ENCODE measurements at places on chromosomes 4 and X. TPM values are rescaled to one million over a fixed set of nuclear protein-coding genes. Genes with fewer than 3 reads are reported as not detected.

- DNase-seq, result no peak
Measured at GRCh38 chr4:182835006-182835740, 82.0 kb downstream of the DCTD start.

GRCh38 chrX:71475785-71476540, 56.9 kb upstream of the OGT start:
- DNase-seq, result no peak

- no peak for DNase-seq
Measured at GRCh38 chrX:21375708-21376009, 1.4 kb downstream of the CNKSR2 start.

- DNase-seq, result no peak
Measured at GRCh38 chr4:41325901-41326300, 69.2 kb downstream of the UCHL1 start.

DNA sequence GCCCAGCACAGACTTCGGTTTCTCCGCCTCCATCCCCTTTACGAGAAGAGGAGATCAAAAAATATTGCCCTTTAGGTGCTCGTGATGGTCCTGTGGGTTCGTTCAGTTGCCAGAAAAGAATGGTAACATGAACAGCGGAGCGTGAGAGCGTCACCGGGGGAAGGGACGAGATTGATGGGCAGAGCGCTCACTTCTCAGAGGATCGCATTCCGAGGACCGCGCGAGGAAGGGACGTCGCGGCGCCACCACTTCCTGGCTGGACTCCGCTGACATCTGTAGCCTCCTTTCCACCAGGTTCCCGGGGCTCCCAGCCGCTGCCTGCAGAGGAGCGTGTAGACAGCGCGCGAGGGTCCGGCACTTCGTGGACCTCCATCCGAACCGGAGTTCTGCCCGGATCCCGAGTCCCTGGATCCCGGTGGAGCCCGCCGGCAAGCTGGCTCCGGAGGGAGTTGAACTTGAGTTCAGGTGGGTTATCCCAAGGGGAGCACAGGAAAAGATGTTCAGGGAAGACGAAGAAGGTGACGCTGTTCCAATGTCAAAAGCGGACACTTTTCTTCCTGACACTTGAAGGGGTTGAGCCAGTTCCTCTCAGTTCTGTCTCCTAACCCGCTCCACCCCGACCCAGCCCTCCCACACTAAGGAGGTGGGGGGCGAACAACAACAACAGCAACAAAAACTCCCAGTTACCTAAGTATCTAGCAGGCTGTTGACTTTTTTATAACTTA, 484 bp downstream of the GALNTL6 start:
- DNase-seq, result no peak

DNA sequence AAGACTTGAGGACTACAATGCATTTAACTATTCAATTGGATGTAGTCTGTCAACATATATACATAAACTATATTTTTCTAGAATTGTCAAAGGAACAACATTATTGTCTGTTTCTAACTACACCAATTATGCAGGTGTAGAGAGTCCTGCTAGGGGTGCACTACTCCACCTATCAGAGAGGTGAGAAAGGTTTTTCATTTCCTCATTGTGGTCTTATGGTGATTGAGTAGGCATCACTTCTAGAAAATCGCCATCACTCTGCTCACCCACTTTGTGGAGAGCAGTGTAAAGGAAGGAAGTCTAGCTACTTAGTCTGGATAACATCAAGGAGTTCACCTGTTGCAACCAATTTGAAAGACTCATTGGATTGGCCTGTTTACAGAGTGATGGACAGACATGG, 4.4 kb upstream of the ADH1C start:
- DNase-seq, result no peak

GRCh38 chr4:32789026-32789608, 2068.9 kb downstream of the PCDH7 start:
- no peak for DNase-seq

DNA sequence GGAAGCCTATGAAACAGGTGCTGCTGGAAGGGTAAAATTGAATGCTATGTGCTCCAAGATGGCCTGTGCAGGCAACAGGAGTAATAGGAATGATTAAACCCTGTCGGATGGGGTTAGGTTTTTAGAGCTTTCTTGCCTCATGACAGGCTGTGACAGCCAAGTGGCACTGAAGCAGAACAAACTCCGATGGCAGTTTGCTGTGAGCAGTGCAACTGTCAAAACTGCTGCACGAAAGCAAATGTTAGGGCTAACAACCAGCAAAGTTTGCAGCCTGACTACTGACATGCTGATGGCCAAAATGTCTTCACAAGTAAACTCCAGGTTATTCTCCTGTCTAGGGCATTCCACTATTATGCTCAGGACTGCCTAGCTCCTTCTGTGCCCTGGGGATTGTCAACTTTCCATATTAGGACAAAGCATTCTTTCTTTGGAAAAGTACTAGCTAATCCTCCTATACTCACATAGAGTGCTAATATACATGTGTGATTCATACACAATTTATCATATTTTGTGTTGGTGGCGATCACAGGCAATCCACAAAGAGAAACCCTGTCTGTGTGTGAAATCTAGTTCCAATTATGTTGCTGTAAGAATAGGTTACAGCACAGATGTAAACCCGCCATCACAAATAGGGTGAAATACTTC, 486.6 kb upstream of the TENM3 start:
- DNase-seq, result no peak

DNA sequence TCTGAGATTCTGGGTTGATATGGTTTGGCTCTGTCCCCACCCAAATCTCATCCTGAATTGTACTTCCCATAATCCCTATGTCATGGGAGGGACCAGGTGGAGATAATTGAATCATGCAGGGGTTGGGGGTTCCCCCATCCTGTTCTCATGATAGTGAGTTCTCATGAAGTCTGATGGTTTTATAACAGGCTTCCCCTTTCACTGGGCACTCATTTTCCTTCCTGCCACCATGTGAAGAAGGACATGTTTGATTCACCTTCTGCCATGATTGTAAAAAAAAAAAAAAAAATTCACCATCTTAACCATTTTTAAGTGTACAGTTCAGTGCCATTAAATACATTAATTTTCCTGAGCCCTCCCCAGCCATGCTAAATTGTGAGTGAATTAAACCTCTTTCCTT, 42.6 kb downstream of the SUPT20HL2 start:
- no peak for DNase-seq

DNA sequence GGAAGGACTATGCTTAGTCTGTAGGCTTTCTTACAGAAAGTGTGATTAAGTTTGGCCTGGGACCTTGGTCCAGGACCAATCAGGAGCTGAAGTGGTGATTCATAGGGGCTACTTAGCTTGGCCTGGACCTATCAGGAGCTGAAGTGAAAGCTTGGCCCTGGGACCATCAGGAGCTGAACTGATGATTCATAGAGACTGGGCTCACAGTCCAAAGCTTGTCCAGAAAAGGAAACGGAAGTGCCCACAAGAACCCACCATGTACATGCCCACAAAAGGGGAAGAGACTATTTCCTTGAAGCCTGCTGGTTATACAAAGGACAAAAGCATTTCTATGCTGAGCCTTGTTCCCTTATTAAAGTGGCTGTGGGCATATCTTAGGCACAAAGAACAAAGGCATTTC, 12.6 kb downstream of the TENT5D start:
- no peak for DNase-seq

GRCh38 chrX:80648023-80648422, 161.7 kb downstream of the BRWD3 start:
- DNase-seq, result peak; percentile 1

- DNase-seq, result no peak
Measured at GRCh38 chr4:123216946-123217345, 179.6 kb upstream of the SPRY1 start.

DNA sequence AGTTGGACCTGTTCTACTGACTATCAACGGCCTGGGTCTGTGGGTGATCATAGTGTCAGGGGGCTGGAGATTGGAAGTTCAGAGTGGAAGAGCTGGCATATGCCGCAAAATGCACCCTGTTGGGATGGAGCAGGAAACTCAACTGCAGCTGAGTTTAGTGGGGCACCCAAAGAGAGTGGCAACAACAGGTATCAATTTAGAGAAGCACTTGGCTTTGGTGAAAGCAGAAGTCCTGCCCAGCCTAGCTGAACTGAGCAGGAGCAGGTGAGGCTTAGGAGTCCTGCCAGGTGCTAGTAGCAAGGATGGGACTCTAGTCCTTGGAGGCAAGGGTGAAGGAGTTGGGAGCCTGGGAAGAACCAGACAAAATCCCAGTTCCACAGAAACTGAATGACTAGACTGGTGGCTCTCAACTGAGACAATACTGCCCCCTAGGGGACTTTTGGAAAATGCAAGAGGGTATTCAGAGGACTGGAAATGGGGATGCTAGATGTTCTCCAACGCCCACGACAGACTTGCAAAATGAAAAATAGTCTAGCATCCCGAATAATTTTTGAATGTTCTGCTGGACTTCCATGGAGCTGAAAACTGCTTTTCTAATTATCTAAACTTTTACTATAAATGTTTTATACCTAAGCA, 49.4 kb downstream of the RTL9 start:
- peak; percentile 53 for DNase-seq

Gene S100G
- not detected for total RNA-seq

Gene DUSP9
- total RNA-seq, result not detected

Gene PAGE5
- not detected for total RNA-seq

Gene TCEAL2
- total RNA-seq, result not detected

Gene ENPP6
- not detected for total RNA-seq
